ENCODE measurements at places on chromosomes 11 and 22.

- DNase-seq = no peak
Measured at GRCh38 chr22:46535876-46536536, 1.4 kb downstream of the CELSR1 start.

- DNase-seq = no peak
Measured at GRCh38 chr11:65744699-65745042, 24.1 kb upstream of the RNASEH2C start.

DNA sequence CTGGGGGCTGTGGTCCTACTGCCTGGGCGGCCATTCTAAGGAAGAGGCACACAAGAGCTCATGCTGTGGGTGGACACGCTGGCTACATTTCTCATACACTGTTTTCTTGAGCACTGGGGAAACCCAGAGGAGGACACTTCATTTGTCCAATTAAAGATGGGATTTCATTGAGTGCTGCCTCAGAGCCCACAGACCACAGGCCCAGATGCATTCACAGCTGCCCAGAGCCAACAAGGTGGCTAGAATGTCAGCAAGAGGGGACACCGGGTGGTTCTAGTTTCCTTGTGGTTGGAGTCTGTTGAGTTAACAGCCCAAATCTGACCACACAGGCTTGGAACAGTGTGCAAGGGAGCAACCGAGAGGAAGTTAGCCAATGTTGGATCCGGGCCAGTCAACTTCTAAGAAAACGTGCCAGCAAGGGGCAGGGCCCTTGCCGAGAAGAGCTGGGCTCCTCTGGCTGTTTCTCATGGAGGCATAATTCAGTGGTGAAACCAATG, 35.0 kb upstream of the SORL1 start:
- no peak for DNase-seq

GRCh38 chr22:41842996-41843970, 10.4 kb downstream of the SREBF2 start:
- no peak for DNase-seq

- no peak for DNase-seq
Measured at GRCh38 chr11:98729118-98729517, 291.6 kb upstream of the CNTN5 start.

DNA sequence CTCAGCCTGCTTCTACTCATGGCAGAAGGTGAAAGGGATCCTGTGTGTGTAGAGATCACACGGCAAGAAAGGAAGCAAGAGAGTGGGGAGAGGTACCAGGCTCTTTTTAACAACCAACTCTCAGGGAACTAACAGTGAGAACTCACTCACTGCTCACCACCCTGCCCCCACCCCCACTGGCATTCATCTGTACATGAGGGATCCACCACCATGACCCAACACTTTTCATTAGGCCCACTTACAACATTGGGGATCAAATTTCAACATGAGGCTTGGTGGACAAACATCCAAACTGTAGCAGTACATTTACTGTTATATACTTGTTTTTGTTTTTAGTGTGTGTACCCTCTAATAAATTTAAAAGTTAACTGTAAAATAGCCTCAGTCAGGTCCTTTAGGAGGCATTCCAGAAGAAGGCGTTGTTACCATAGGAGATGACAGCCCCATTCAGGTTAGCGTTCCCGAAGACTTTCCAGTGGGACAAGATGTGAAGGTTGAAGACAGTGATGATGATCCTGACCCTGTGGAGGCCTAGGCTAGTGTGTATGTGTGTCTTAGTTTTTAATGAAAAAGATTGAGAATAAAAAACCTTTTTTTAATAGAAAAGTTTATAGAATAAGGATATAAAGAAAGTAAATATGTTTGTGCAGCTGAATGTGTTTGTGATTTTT, 11.3 kb downstream of the CUL5 start:
- DNase-seq = no peak

DNA sequence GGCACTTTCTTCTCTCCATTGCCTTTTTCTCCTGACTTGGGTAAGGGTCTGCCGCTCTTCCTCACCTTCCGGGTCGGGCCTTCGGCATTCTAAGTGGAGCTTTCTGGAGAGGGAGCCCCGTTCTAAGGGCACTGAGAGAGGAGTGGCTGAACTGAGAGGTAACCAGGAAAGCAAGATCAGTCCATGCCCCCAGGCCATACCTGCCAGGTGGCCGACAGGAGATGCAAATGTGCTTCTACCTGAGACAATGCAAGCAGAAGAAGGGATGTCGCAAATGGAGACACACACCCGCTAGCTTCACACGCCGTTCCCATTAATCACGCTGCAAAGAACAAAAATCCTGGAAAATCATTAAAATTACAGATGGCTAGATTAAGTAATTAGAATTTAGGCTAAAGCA, 156.4 kb upstream of the TBCEL start:
- DNase-seq = no peak

DNA sequence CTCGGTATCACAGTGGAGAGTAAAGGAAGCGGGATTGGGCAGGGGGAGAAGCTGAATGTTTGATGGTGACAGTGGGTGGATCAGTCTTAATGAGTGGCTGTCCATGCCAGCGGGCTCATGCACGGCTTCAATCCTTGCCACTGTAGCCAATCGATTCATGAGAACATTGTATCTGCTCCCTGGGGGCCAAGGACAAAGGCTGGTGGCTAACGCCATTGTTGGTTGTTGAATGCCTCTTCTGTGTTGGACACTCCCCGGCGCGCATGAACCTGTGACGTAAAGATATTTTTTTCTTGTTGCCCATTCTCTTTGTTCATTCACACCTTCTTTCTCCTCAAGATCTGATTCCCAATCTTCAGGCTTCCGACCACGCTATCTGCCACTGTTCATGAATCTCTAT, 20.9 kb upstream of the ATXN10 start:
- no peak for DNase-seq

- DNase-seq = no peak
Measured at GRCh38 chr22:18110954-18111758, 547 bp downstream of the TUBA8 start.

DNA sequence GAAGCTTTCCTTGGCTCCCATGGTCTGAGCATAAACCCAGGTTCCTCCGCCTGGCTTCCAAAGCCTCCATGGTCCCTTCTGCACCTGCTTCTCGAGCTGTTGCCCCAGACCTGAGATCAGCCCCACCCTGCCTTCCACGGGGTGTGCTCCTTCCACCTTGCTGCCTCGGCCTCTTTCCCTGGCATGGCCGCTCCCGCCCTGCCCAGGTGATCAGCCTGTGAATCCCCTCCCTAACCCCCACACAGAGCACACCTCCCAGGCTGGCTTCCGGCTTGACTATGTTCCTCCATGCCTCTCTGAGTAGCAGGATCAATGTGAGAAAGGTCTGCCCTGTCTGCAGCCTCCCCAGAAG, 2.7 kb upstream of the PPP6R3 start:
- no peak for DNase-seq

- DNase-seq = no peak
Measured at GRCh38 chr11:65288706-65289536, 25.7 kb upstream of the CDC42EP2 start.

DNA sequence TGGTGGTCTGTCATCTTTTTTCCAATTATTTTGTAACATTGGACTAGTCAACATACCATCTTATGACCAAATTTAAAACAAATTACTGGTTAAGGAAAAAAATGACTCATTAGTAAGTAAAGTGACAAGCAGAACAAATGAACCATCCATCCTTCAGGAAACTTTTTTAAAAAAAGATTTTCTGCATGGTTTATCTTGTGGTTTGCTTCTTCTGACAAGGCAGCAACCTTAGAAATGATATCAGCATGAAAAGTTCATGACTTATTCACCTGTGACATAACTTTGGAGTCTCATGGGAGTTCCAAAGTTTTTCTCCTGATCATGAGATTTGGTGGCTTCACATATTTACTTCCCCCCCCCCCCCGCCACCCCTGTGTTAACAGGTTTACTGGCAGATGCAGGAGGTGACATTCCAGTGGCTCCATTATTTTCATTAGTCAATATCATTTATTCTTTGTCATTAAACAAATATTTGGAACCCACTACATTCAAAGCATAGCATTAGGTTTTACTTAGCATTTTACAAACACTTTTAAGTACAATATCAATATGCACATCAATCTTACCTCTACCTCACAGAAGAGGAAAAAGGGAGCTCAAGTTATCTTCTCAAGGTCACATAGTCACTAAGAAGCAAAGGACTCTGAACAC, 40.7 kb downstream of the DCUN1D5 start:
- DNase-seq = no peak

GRCh38 chr11:114257621-114258558, 38.3 kb upstream of the NNMT start:
- no peak for DNase-seq

DNA sequence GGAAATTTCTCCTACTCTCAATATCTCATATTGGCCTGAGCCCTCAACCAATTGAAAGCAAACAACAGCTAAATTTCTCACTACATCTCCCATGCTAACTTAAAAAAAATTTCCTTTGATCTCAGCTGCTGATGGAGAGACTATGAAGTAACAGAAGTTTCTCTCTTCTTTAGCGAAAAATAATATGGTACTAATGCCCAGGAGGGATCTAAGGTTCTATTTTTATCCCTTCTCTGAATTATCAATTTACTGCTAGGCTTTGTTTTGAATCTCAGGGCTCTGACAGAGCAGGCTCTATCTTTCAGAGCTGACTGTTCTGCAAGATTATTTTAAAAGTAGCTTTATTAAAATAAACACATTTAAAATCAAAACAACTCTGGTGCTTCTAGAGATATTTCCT, 558.6 kb downstream of the KCNA4 start:
- no peak for DNase-seq

- no peak for DNase-seq
Measured at GRCh38 chr22:20027966-20028854, 7.3 kb downstream of the TANGO2 start.

GRCh38 chr22:18078329-18079041, 695 bp downstream of the PEX26 start:
- no peak for DNase-seq

DNA sequence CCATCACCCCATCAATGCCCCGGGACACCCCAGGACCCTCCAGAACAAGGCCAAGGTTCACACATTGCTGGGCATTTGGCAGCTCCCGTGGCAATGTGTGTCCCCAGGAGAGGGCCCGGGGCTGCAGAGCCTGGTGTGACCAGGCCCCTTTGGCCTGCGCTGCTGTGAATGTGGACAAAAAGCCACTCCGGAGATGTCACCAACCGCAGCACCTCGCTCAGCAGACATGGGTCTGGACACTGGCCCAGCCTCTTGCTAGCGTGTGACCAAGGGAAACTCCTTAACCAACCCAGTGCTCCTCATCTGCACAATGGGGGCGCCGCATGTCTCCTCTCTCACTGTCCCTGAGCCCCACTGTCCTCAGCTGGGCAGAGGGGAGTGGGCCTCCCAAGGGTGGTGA, 8.0 kb upstream of the CHADL start:
- DNase-seq = no peak

DNA sequence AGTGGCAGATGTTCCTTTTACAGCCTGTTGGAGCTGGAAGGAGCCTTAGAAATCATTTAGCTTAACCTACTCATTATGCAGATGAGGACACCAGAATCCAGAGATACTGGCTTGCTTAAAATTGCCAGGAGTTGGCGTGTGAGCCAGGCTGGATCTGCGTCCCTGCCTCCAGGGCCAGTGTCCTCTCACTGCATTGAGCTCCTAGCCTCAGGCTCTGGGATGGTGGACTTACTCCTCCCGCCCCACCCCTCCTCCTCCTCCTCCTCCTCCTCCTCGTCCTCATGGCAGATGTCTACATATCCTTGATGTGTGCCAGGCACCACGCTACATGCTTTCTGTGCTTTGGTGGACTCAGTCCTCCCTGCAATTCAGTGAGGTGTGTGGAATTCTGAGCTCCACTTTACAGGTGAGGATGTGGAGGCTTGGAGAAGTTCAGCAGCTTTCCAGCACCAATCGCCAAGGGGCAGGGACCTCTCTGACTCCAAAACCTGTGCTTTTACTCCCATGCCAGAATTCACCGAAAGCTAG, 24.1 kb downstream of the ADAMTS15 start:
- no peak for DNase-seq
